ENCODE measurements at places on chromosomes 7 and 10. TPM values are rescaled to one million over a fixed set of nuclear protein-coding genes. Genes with fewer than 3 reads are reported as not detected.

CALY gene
- 16.3 TPM for total RNA-seq

TFR2 gene
- total RNA-seq: 0.89 TPM

PPIA gene
- total RNA-seq: 1,485 TPM

LRRD1 gene
- total RNA-seq: 0.51 TPM

PNPLA8 gene
- 20.0 TPM for total RNA-seq

FAM25C gene
- not detected for total RNA-seq

ERVW-1 gene
- total RNA-seq: not detected

TMEM72 gene
- 1.3 TPM for total RNA-seq

CDHR1 gene
- 0.12 TPM for total RNA-seq

TNS3 gene
- total RNA-seq: 8.0 TPM

GATA3 gene
- 3.4 TPM for total RNA-seq

C10orf62 gene
- 0.25 TPM for total RNA-seq

SPACDR gene
- total RNA-seq: 1.6 TPM

DNA sequence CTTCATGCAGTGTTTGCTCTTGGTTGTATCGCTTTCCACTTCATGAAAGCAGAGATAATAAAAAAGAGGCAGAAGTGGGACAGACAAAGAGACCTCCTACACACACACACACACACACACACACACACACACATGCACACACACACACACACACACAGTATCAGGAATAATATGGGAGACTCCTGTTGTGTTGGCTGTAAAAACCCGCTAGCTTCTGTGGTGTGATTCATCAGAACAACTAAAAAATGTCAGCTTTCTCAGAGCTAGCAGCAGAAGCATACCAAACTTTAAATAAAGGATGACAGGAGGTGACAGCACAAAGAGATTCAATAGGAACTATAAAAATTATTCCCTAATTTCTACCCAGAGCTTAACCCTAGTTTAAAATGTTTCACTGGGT, 148.2 kb upstream of the LRRTM3 start:
- DNase-seq: no peak

GRCh38 chr7:13042605-13043236, 355.3 kb downstream of the ARL4A start:
- DNase-seq: no peak

DNA sequence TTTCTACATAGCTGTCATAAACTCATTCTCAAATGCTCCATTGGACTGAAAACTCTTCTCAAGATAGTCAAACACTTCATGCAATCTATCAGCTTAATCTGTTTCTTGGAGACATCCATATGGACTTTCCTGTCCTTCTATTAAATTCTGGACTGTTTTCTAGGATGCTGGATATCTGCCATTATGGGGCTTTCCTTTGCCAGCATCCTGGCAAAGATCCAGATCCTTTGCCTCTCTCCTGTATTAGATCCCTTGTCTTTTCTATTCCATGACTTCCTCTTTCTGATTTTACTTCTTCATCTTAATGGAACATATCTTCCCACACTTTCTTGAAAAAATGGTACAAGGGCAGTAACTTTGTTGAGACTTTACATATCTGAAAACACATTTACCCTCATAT, 35.9 kb upstream of the SKAP2 start:
- DNase-seq: no peak

DNA sequence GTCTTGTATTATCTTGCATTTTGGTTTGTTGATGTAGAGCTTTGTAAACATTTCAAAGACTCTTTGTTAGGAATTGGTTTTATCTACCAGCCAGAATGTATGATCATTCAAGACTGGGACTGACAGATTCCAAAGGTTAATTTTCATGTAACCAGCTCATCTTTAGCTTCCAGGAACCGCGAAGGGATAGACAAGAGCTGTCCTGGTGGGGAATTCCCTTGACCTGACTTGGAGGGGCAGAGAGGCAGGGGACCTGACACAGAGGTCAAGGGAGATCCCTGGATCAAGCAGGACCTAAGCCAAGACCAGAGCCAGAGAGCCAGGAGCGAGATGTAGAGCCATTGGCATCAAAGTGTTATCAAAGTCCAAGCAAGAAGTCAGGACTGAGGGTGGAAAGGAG, 6.6 kb upstream of the LOXL4 start:
- DNase-seq: no peak

DNA sequence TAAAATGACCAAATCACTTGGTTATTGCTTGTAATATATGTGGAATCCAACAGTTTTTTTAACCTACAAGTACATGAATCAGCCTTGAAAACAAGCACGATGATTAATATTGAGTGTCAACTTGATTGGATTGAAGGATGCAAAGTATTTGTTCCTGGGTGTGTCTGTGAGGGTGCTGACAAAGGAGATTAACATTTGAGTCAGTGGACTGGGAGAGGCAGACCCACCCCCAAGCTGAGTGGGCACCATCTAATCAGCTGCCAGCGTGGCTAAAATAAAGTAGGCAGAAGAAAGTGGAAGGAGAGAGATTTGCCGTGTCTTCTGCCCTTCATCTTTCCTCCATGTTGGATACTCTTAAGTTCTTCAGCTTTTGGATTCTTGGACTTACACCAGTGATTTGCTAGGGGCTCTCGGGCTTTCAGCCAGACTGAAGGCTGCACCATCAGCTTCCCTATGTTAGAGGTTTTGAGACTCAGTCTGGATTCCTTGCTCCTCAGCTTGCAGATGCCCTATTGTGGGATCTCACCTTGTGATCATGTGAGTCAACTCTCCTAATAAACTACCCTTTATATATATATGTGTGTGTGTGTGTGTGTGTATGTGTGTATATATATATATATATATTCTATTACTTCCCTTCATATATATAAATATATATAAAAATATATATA, 118.4 kb upstream of the WDR11 start:
- no peak for DNase-seq

DNA sequence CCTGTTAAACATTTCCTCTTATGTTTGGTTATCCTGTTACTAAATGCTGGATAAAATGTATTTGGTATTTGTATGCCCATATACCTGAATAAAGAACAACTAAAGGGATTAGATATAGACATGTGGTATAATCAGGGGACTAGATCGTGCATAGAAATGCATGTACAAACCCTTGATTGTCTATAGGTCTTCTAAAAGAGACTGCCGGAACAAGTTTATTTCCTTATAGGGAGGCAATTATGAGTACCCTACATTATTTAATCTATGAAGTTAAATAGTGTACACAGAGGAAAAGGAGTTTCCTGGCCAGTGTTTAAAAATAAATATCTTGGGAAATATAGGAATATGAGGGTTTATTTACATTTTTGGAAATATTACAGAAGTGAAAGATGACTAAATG, 44.6 kb downstream of the CCSER2 start:
- DNase-seq: no peak

DNA sequence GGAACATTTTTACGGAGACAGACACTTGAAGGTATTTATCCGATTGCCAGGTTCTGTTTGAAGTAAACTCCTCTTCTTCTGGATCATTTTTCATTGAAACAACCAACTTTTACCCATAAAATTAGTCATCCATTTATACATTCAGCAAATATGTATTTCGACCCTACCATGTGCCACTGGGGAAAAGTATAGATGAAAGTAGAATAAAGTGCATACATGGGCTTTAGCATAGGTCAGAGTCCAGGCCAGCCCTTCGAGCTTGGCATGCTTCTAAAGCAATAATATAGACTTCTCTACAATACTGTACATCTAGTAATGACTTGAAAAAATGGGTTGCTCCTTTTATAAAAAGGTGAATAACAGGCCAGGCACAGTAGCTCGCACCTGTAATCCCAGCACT, 10.1 kb downstream of the SLC25A16 start:
- no peak for DNase-seq

GRCh38 chr7:3973264-3973663, 672.2 kb downstream of the SDK1 start:
- no peak for DNase-seq

- DNase-seq: no peak
Observed at GRCh38 chr10:130340816-130341215, 204.6 kb downstream of the GLRX3 start.

GRCh38 chr10:3179174-3179573, 6.6 kb upstream of the PITRM1 start:
- peak; percentile 71 for DNase-seq

DNA sequence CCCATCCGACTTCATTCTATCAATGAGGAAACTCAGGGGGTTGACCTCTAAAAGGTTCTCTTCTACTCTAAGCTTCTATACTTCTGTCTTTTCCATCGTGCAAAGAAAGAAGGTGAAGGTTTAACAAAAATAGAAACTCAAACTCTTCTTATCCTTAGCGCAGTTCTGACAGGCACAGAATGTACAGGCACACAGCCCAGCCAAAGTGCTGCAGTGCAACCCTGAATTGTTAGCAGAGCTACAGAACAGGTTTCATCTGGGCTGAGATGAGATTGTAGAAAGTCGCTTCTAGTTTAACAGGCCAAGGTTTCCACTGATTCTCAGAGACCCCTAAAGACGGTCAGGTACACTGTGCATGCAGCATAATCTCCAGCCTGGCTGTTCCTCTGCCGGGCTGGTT, 79.3 kb upstream of the AFAP1L2 start:
- DNase-seq: no peak

DNA sequence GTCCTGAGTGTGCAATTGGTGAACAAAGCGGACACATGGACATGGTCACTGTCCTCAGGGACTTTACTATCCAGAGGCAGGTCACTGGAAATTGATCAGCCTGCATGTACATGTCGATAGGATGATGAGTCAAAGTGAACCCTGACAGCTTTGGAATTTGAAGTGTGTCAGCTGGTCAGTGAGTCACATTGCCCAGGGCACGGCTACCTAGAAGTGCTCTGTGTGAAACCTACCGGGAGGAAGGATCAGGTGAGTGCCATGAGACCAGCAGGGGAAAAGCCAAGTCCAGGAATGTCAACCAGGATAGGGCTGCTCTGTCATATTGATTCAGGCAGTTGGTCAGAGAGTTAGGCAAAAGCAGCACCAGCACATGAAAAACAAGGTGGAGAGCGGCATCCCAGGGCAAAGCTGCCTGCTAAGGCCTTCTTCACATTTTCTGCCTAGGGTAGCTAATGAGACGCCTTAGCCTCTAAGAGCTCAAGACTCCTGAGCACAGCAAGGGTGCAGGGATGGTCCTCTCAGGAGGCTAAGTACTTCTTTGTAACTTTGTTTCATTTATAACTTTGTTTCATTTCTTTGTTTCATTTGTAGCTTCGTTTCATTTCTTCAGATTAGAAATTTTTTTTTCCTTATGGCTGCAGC, 19.4 kb upstream of the PDCD4 start:
- no peak for DNase-seq

DNA sequence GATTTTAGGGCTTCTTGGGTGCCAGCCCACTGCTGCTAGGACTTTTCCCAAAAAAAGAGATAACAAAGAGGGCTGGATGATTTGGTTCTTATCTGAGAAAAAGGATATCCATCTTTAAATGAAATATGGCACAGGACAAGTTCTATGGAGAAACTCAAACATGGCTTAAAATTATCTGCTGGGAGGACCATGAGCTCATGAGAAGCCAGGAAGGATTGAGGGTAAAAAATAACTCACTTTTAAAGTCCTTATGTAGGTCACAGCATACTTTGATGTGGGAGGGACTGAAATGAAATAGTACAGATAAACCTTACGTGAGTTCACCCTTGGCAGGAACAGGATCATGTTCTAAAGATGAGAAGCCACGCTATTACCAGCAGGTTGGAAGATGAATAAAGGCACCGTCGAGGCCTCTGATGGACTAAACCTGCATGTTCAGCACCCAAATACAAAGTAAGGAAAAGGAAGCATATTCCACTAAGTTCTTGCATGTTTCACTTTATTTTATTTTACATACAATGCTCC, 369.2 kb upstream of the KLF6 start:
- no peak for DNase-seq

- no peak for DNase-seq
Observed at GRCh38 chr7:129240119-129240820, 15.4 kb downstream of the AHCYL2 start.
